ENCODE measurements at places on chromosomes 1 and 21. TPM values are rescaled to one million over a fixed set of nuclear protein-coding genes. Genes with fewer than 3 reads are reported as not detected.

Gene LINGO4
- total RNA-seq: not detected

Gene PALMD
- total RNA-seq: 26.1 TPM

Gene LCE1A
- total RNA-seq: not detected

Gene NMNAT2
- total RNA-seq: 2.2 TPM

Gene ACTN2
- total RNA-seq: 0.12 TPM

Gene CYP4A11
- not detected for total RNA-seq

Gene INSRR
- total RNA-seq: under 0.01 TPM

Gene LCE2C
- total RNA-seq: not detected

Gene SLC2A1
- 92.6 TPM for total RNA-seq

Gene ZNF683
- not detected for total RNA-seq

Gene MPZ
- 0.53 TPM for total RNA-seq

Gene GPR3
- 0.30 TPM for total RNA-seq

Gene SPATA46
- not detected for total RNA-seq

Gene SYDE2
- 3.3 TPM for total RNA-seq

Gene LAMC1
- total RNA-seq: 1,153 TPM

Gene ANXA9
- 0.08 TPM for total RNA-seq

Gene VHLL
- total RNA-seq: 0.23 TPM

Gene S1PR1
- total RNA-seq: 2.5 TPM

Gene LEFTY2
- 0.08 TPM for total RNA-seq

Gene BRINP2
- total RNA-seq: not detected

Gene CDA
- total RNA-seq: 0.38 TPM

Gene CELA3B
- not detected for total RNA-seq

Gene UBE2U
- not detected for total RNA-seq

Gene FMO4
- total RNA-seq: 3.7 TPM

Gene HAPLN2
- total RNA-seq: not detected

Data from smooth muscle cell of the coronary artery (primary cell).